EL (cell line): ENCODE measurements at places on chromosomes 6 and 20.
A peak's percentile ranks its signal among the peaks of the same experiment; 100 is the strongest.

DNA sequence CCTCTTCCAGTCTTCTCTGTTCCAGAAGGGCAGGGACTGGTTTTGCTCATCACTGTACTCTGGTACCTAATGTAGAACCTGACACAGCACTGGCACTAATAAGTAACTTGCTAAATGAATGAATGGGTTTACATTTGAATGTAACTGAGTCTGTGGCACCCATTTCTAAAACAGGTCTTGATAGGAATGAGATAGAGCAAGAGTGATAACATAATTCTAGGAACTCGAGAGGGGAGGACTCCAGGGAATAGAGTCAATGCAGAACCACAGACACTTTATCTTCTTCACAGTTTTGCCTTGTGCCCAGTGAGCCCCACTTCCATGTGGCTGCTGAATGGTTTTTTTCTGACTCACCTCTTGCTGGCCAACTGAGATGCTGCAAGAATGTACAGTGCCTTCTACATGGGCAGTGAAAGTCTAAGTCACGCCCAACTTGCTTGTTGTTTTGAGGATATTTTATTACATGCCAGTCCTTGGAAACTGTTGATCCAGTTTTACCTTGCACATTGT is 61.1 kb downstream of the TBC1D7 start:
- DNase-seq: peak; percentile 11

GRCh38 chr6:150721418-150722266 is 122.0 kb downstream of the PLEKHG1 start:
- no peak for DNase-seq

DNA sequence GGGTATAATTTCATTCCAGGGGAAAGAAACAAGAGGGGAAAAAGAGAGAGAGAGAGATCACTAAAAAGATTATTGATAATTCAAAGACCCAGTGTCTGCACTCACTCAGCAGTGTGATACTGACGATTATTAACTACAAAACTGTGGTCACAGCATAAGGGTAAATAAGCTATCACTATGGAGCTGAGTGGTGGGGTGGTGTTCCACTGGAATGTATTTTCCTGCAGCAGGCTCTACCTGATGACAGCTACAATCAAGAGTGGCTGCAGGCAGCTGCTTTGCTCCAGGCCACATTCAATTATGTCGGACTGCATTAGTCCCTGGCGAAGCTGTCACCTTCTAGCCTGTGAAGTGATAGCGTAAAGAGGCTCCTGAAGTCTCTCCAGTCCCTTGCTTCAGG is 122.2 kb upstream of the TFAP2D start:
- no peak for DNase-seq

DNA sequence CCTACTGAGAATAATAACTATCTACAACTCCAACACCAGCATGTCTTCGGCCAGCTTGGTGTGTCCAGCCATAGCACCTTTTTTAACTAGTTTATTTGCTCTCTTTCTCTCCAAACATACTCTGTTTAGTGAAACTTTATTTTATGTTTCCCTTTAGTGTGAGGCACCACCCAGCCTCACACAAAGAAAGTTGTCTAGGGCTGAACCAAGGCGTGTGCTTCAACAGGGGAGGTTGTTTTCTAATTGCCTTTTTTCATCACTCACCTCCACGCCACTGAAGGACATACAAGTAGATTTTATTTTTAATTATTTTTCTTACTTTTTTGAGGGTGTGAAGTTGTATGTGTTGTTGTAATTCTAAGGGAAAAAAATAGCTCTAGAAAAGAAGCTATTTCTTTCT is 125.6 kb upstream of the MARCKS start:
- DNase-seq: no peak

GRCh38 chr6:143806282-143807102 is 36.6 kb upstream of the LTV1 start:
- peak; percentile 82 for DNase-seq

DNA sequence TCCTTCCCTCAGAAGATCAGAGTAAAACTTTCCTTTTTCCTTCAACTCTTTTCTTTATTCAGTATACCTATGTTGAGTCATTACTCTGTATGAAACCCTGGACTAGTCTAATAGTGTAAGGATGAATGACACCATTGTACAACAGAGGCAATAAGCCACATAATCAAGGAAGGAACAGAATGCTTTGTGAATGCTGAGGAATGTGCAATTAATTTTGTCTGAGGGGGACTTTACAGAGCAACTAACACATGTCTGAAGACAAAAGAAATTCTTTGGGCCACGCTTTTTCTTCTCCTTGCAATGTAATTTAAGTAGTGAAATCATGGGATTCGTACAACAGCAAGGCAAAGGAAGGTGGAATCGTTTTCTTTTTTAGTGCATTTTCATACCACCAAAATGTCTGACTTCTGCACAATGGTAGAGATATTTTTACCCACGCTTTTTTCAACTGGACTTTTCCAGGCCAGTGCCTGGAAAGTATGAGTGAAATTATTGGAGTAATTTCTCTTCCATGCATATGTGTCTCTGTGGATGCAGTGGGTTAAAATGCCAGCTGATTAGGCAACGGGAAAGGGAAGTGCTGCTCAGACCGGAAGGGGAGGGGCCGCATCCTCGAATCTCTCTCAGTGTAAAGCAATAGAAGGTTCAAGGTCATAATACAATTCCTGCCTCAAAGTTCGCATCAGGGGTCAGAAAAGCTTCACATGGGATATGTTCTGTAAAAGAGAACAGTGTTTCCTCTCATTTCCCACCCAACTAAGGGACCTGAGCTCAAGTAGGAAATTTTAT is 89.9 kb upstream of the MTHFD1L start:
- DNase-seq: no peak

DNA sequence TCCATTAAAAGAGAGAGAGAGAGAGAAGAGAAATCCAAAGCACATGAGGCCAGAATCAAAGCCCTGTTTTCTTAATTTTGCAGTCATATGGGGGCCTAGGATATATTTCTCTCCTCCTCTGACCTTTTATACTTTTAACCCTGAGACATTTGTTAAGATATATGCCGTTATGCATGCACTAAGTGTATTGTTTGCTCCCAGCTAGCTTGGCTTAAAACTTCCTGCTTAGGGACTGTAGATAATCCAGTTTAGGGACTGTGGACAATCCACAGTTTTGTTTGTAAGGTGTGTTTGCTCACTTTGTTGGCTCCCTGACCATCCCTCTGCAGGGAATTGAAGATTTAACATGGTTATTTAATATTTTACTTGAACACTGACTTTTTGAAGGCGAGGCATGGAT is 166.3 kb upstream of the TSHZ2 start:
- DNase-seq: no peak
